Fibroblast of skin of left quadriceps (primary cell): ENCODE measurements at places on chromosomes 11 and 22.

DNA sequence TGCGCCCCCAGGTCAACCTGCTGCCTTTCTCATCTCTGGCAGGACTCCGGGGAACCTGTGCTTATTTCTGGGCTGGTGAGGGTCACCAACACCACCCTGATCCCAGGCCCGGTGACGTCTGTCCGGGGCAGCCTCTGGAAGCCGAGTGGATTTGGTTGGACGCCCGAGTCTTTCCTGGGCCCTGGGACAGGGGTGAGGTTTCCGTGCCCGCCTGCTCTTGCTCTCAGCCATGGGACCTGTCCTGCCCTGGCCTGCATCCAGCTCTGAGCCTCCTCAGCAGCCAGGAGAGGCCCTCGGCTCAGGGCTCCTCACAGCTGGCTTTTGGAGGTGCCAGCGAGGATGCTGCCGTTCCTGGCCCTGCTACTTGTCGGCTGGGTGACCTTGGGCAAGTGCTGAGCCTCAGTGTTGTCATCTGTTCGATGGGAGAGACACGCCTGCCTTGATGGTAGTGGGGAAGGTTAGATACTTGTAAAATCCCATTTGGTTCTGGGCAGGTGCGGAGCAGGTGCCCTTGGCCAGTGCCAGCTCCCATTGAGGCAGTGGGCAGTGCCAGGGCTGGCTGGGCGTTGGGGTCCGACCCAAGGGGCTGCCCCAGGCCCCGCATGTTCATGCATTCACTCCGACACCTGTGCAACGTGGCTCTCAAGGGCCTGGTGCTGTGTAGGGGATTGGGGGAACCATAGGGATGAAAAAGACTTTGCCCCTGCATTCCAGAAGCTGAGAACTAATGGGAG is 58.9 kb upstream of the THY1 start:
- DNase-seq = no peak

DNA sequence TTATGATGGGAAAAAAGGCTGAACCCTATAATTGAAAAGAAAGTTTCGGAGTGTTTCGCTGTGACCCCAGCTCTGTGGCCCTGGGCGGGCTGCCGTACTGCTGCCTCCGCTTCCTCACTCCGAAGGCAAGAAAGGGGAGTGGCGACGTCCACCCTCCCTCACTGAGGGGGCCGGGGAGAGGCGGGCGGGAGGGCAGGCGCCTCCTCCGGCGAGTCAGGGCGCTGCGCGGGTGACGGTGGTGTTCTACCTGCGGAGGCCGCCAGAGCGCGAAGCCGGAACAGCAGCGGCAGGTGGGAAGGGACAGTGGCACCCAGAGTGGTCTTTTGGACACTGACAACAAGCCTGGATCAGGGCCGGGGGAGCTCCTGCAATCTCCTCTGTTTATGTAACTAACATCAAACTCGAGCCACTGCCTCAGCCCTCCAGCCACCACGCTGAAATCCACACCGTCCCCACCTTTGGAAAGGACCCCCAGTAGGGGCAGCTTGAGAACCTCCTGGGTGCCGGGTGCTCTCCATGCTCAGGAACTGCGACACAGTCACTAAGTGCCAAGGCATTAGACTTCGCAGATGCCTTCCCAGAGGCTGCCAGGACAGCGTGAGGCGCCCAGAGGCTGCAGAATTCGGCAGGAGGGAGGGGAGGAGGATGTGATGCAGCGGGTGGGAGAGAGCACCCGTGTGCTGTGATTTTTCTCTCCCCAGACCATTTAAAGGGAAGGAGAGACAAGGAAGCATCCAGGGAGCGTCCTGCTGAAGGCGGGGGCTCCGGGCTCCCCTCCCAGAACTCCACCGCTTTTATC is 25.5 kb downstream of the BID start:
- no peak for DNase-seq

DNA sequence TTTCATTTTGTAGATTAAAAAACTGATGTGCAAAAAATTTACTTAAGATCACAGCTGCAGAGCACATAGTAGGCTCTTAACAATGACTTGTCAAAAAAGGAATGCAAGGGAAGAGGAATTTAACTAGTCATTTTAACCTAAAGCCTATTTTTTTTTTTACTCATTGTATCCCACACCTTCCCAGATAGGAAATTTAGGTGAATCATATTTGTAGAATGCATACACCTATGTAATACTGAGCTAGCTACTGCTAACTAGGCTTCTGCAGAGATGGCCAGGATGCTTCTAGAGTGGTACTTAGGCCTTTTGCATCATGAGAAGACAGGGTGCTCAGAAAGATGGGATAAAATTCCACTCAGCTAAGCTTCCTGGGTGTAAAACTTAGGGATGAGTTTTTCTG is 387.3 kb downstream of the AASDHPPT start:
- no peak for DNase-seq

DNA sequence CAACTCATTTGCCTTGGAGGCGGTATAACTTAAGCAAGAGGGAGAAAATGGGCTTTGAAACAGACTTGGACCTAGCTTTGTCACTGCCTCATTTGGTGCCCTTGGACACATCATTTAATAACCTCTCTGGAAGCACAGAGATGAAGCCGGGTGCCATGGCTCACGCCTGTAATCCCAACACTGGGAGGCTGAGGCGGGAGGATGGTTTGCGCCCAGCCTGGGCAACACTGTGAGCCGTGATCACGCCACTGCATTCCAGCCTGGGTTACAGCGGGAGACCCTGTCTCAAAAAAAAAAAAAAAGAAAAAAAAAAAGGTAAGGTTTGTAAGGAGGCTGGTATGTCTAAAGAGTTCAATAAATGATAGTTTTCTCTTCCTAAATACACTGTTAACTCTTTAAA is 806 bp downstream of the COA4 start:
- DNase-seq = no peak
